ENCODE measurements at places on chromosomes 2 and 18.

- H3K4me3 ChIP-seq: no peak overlapping the region
- H3K27ac ChIP-seq: no peak overlapping the region
- no peaks in the 10 kb centered on the region for H3K36me3 ChIP-seq
These were observed 5.0 kb upstream of the GBX2 start for GRCh38 chr2:236173036-236173728.

- H3K27ac ChIP-seq: no peak overlapping the region
- H3K27me3 ChIP-seq: no peaks in the 10 kb centered on the region
- no peak overlapping the region for H3K4me3 ChIP-seq
- no peaks in the 10 kb centered on the region for H3K4me1 ChIP-seq
- H3K36me3 ChIP-seq: peaks cover 3% of the 10 kb centered on the region
- no peak for DNase-seq
These were observed 108.8 kb upstream of the ITGB6 start for GRCh38 chr2:160308915-160309314.

- H3K27me3 ChIP-seq: no peaks in the 10 kb centered on the region
- no peak overlapping the region for H3K27ac ChIP-seq
- no peak overlapping the region for H3K4me3 ChIP-seq
- no peaks in the 10 kb centered on the region for H3K36me3 ChIP-seq
- DNase-seq: no peak
These were observed 36.6 kb upstream of the CD28 start for GRCh38 chr2:203669820-203670219.

DNA sequence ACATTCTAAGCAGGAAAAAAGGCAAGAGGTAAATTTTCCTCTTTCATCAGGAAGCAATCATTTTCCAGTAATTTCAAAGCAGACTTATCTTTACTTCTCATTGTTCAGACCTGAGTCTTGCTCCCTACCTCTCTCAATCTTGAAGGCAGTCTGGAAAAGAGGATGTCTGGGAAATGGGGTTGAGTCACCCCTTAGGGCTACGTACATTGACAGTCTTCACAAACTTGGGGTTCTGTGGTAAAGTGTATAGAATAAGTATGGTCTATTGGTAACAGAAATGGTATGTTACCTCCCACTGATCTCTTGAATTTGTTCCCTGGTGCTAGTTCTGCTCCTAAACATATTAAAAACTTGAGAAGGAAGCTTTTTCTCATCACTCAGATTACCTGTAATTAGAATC is 361.3 kb downstream of the SS18 start:
- H3K36me3 ChIP-seq: no peaks in the 10 kb centered on the region
- no peaks in the 10 kb centered on the region for H3K4me1 ChIP-seq
- H3K4me3 ChIP-seq: no peak overlapping the region
- peaks cover 3% of the 10 kb centered on the region for H3K27me3 ChIP-seq

DNA sequence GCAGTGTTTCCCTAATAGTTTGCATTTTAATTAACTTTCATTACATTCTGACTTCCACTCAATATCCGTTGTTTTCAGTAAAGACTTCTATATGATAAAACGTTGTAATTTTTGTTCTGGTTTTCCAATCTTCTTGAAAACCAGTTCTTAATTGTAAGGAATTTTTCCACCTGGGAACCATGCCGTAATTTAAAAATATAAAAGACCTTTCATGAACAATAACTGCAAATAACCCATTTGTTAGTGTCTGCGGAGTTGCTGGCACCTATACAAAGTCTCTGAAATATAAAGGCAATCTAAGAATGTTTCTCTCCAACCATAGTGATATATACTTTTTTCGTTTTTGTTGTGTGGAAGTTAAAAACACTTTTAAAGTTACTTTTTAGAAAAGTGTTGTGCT is 7.7 kb upstream of the SATB2 start:
- no peaks in the 10 kb centered on the region for H3K36me3 ChIP-seq
- DNase-seq: no peak
- H3K27ac ChIP-seq: no peak overlapping the region
- no peak overlapping the region for H3K4me3 ChIP-seq

- H3K27me3 ChIP-seq: no peaks in the 10 kb centered on the region
- H3K4me1 ChIP-seq: no peaks in the 10 kb centered on the region
- no peak for DNase-seq
These were observed 21.4 kb downstream of the ALMS1 start for GRCh38 chr2:73406996-73407395.

GRCh38 chr2:184072470-184072869 is 525.9 kb upstream of the ZNF804A start:
- no peak overlapping the region for H3K4me3 ChIP-seq
- no peaks in the 10 kb centered on the region for H3K4me1 ChIP-seq
- H3K36me3 ChIP-seq: no peaks in the 10 kb centered on the region
- no peaks in the 10 kb centered on the region for H3K27me3 ChIP-seq
- no peak overlapping the region for H3K27ac ChIP-seq
